ENCODE measurements at places on chromosomes 7 and 10.

- no peak overlapping the region for H3K27ac ChIP-seq
- peaks cover 5% of the 10 kb centered on the region for H3K27me3 ChIP-seq
- H3K4me1 ChIP-seq: peaks cover 24% of the 10 kb centered on the region
These were observed 18.6 kb upstream of the ZMIZ1 start for GRCh38 chr10:79049931-79050895.

DNA sequence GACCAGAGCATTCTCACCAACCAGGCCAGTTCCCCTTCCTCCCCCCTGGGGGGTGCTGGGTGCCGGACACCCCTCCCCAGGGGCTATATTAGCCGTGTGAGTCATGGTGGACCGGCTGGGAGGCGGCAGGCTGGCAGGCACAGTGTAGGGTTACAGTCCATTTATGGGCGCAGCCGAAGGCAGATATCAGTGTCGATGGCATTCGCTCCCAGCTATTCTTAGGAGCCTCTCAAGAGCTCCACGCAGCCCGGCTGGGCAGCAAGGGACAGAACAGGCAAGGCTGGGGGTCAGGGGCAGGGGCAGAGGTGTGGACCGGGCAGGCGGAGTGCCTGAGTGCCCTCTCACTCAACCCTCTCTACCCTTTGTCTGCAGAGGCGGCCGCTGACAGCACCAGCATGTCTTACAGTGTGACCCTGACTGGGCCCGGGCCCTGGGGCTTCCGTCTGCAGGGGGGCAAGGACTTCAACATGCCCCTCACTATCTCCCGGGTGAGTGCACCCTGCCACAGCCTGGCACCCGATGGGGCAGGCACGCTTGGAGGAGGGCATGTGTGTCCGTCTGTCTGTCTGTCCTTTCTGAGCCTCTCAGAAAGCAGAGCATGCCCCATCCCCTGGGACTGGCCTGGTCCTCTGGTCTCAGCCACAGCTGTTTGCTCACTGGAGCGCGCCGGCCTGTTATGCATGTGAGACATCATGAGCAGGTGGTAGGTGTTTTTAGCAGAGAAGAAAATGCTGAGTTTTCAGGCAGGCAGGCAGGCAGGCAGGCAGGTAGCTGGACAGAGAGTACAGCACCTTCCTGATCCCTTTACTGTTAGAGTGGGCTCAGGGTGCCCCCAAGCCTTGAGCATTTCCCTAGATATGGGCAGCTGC is at the start of gene LDB3:
Gene LDB3, plus strand, starts transcription at position 215 of the 869 bp plus-strand sequence. Its CDS starts 181 bp downstream, at position 396.
- H3K27ac ChIP-seq: no peak within 1 kb of the TSS
- H3K4me1 ChIP-seq: peaks cover 21% of the 10 kb centered on the region
- no peaks in the 10 kb centered on the region for H3K36me3 ChIP-seq
- H3K27me3 ChIP-seq: peaks cover 9% of the 10 kb centered on the region
- H3K4me3 ChIP-seq: no peak within 1 kb of the TSS

DNA sequence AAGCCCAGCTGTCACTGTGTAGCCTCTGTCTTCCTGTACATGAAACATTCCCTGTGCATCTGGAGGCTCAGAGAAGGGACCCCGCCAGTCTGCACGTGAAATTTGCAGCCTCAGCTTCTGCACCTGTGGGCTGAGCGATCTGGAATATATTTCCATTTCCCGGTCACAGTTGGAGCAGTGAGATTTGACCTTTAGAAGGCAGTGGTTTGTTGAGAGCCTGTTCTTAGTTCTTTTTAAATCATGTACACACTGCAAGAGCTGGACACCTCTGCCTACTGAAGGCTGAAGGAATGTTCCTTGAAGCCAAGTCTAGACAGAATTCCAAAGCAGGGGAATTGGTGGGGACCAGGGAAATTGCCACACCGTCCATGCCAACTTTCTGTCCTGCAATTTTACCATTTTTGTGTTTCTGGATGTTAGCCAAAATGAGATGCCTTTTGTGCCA is 706.6 kb downstream of the INHBA start:
- H3K4me3 ChIP-seq: no peak overlapping the region
- H3K36me3 ChIP-seq: no peaks in the 10 kb centered on the region
- DNase-seq: no peak
- peaks cover 9% of the 10 kb centered on the region for H3K27me3 ChIP-seq

GRCh38 chr7:103445228-103446048 is 569 bp downstream of the SLC26A5 start:
- no peak for DNase-seq
- no peak overlapping the region for H3K27ac ChIP-seq
- H3K4me3 ChIP-seq: peak overlapping the region; percentile 82
- peaks cover 9% of the 10 kb centered on the region for H3K4me1 ChIP-seq
- H3K36me3 ChIP-seq: no peaks in the 10 kb centered on the region

- H3K27ac ChIP-seq: no peak overlapping the region
- peaks cover 4% of the 10 kb centered on the region for H3K27me3 ChIP-seq
- no peak for DNase-seq
- no peaks in the 10 kb centered on the region for H3K4me1 ChIP-seq
- no peak overlapping the region for H3K4me3 ChIP-seq
These were observed 281.6 kb downstream of the HGF start for GRCh38 chr7:81488210-81488609.

- H3K4me1 ChIP-seq: no peaks in the 10 kb centered on the region
- no peak for DNase-seq
- H3K27ac ChIP-seq: no peak overlapping the region
- no peaks in the 10 kb centered on the region for H3K27me3 ChIP-seq
- H3K4me3 ChIP-seq: no peak overlapping the region
These were observed 15.4 kb downstream of the TFAM start for GRCh38 chr10:58400609-58401008.

DNA sequence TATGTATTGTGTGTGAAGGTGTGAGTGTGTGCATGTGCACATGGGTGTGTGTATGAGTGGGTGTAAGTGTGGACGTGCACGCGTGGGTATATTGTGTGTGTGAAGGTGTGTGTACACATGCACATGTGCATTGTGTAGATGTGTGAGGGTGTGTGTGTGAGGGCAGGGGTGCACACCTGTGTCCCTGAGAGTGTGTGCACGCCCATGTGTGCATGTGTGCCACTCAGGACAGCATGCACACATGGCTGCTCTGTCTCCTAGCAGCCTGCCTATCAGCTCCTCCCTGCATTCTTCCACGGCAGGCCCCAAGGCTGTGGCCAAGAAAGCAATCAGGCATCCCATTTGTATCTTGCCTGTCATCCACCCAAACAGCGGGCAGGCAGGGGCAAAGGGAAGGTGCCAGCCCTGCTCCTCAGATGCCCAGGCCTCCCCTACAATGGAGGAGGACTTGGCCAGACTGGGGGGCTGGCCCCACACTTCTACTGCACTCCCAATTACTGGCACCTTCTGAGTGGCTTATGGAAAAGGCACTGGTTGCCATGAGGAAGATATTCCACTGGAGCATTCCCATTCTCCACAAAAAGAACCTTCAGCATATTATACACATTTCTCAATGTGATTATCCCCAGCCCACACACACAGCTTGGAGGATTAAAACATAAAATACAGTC is 380.4 kb upstream of the ZMIZ1 start:
- no peaks in the 10 kb centered on the region for H3K4me1 ChIP-seq
- H3K27ac ChIP-seq: no peak overlapping the region
- H3K4me3 ChIP-seq: no peak overlapping the region
- no peak for DNase-seq

DNA sequence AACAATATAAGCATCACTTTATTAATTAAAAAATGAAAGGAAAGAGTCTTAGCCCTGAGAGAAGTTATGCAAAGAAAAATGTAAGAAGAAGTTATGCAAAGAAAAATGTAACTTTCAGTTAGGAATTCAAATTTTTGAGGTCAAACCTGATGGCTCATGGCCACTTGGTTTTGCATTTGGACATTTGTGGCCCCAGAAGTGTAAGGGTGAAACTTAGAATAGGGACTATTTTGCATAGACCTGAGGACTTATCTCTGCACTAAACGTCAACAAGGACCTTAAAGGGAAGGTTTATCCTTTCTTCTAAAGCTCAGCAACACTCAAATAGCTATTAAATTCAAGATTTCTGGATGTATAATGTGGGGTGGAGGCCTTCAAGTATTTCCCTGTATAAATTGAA is 724.5 kb upstream of the POT1 start:
- H3K27ac ChIP-seq: no peak overlapping the region
- H3K36me3 ChIP-seq: no peaks in the 10 kb centered on the region
- H3K27me3 ChIP-seq: no peaks in the 10 kb centered on the region
- no peak overlapping the region for H3K4me3 ChIP-seq
- H3K4me1 ChIP-seq: no peaks in the 10 kb centered on the region

- no peak for DNase-seq
- no peak overlapping the region for H3K4me3 ChIP-seq
- H3K36me3 ChIP-seq: no peaks in the 10 kb centered on the region
- H3K4me1 ChIP-seq: no peaks in the 10 kb centered on the region
These were observed 460.1 kb downstream of the MAGI2 start for GRCh38 chr7:78993341-78993740.

- H3K36me3 ChIP-seq: no peaks in the 10 kb centered on the region
- no peak overlapping the region for H3K27ac ChIP-seq
- no peak overlapping the region for H3K4me3 ChIP-seq
- DNase-seq: no peak
- no peaks in the 10 kb centered on the region for H3K4me1 ChIP-seq
These were observed 574.8 kb downstream of the ETV1 start for GRCh38 chr7:13414661-13415107.

DNA sequence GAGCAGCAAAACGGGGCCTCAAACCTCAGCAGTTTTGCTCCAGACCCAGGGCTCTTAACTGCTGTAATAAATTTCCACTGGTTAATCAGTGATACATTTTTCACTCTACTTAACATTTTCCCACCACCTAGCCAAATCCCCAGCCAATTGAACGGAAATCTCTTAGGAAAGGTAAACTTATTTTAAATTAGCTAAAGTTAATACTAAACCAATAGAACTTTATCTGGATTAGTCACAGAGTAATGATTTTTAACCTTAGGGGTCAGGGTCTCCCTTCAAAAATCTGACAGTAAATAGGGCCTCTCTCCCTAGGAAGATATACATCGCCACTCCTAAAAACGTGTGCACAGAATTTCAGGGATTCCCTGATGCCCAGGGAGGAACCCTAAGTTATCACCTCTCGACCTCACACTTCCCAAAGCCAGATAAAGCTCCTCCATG is 87.4 kb upstream of the KMT2E start:
- H3K4me1 ChIP-seq: peaks cover 13% of the 10 kb centered on the region
- DNase-seq: no peak
- H3K4me3 ChIP-seq: no peak overlapping the region
- no peaks in the 10 kb centered on the region for H3K36me3 ChIP-seq
- H3K27ac ChIP-seq: peak overlapping the region; percentile 57

- H3K4me1 ChIP-seq: peaks cover 41% of the 10 kb centered on the region
- H3K27me3 ChIP-seq: no peaks in the 10 kb centered on the region
- no peak overlapping the region for H3K27ac ChIP-seq
- peaks cover 8% of the 10 kb centered on the region for H3K36me3 ChIP-seq
- DNase-seq: no peak
These were observed 13.8 kb upstream of the ZRANB1 start for GRCh38 chr10:124928087-124928486.

GRCh38 chr10:21513405-21513788 is 12.1 kb downstream of the SKIDA1 start:
- DNase-seq: no peak
- H3K36me3 ChIP-seq: no peaks in the 10 kb centered on the region

GRCh38 chr7:131674131-131674530 is 117.7 kb upstream of the PODXL start:
- H3K36me3 ChIP-seq: no peaks in the 10 kb centered on the region
- no peak overlapping the region for H3K27ac ChIP-seq
- H3K4me1 ChIP-seq: no peaks in the 10 kb centered on the region
- H3K27me3 ChIP-seq: peaks cover 34% of the 10 kb centered on the region
- H3K4me3 ChIP-seq: no peak overlapping the region

DNA sequence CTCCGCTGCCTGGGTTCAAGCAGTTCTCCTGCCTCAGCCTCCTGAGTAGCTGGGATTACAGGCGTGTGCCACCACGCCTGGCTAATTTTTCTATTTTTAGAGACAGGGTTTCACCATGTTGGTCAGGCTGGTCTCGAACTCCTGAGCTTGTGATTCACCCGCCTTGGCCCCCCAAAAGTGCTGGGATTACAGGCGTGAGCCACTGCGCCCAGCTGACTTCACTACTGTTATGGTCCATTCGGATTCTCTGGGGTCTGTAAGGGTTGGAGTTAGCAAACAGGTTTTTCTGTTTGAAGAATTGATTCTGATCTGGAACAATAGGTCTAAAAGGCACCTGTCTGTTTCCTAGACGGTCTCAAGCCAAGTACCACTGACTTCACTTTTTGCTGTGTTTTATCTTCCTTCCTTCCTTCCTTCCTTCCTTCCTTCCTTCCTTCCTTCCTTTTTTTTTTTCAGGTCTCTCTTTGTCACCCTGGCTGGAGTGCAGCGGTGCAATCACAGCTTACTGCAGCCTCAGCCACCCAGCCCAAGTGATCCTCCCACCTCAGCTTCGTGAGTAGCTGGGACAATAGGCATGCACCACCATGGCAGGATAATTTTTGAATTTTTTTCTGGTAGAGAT is 192.2 kb downstream of the CAMK1D start:
- H3K36me3 ChIP-seq: peaks cover 9% of the 10 kb centered on the region
- peak overlapping the region; percentile 96 for H3K27ac ChIP-seq
- H3K27me3 ChIP-seq: no peaks in the 10 kb centered on the region

GRCh38 chr7:139773371-139773770 is 4.4 kb downstream of the HIPK2 start:
- no peaks in the 10 kb centered on the region for H3K36me3 ChIP-seq
- H3K4me3 ChIP-seq: no peak overlapping the region
- no peaks in the 10 kb centered on the region for H3K27me3 ChIP-seq
- no peak overlapping the region for H3K27ac ChIP-seq

- no peaks in the 10 kb centered on the region for H3K36me3 ChIP-seq
- H3K27ac ChIP-seq: no peak overlapping the region
- H3K4me3 ChIP-seq: no peak overlapping the region
- H3K4me1 ChIP-seq: no peaks in the 10 kb centered on the region
- H3K27me3 ChIP-seq: no peaks in the 10 kb centered on the region
These were observed 10.2 kb downstream of the PLEKHA8 start for GRCh38 chr7:30038196-30038980.

- no peaks in the 10 kb centered on the region for H3K36me3 ChIP-seq
- H3K4me1 ChIP-seq: no peaks in the 10 kb centered on the region
- H3K4me3 ChIP-seq: no peak overlapping the region
- peaks cover 27% of the 10 kb centered on the region for H3K27me3 ChIP-seq
- DNase-seq: no peak
These were observed 139.7 kb upstream of the PCBD1 start for GRCh38 chr10:71028066-71028465.
